ENCODE measurements at places on chromosomes 16 and 17.

DNA sequence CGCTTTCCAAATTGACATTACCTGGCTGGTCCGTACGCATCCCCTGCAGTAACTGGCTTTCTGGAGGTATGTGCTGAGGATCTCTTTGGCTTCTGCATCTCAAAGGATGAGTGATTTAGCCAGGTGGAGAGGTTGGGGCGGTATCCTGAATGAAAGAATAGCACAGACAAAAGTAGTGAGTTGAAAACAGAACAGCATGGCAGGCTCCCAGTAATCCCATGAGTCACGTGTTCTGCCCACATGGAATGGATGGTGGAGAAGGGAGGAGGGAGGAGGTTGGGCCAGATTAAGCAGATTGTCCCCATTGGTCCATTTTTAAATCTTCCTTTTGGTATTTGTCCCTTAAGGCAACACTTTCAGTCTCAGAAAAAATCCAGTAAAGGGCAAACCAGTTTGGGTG lies 176.0 kb downstream of the WWOX start:
- no peak for DNase-seq

GRCh38 chr17:73588891-73589290 lies 55.4 kb downstream of the SDK2 start:
- no peak for DNase-seq

- no peak for DNase-seq
Measured at GRCh38 chr17:59333836-59334235, 2.4 kb downstream of the YPEL2 start.

- no peak for DNase-seq
Measured at GRCh38 chr17:7352503-7352889, 534 bp downstream of the KCTD11 start.

DNA sequence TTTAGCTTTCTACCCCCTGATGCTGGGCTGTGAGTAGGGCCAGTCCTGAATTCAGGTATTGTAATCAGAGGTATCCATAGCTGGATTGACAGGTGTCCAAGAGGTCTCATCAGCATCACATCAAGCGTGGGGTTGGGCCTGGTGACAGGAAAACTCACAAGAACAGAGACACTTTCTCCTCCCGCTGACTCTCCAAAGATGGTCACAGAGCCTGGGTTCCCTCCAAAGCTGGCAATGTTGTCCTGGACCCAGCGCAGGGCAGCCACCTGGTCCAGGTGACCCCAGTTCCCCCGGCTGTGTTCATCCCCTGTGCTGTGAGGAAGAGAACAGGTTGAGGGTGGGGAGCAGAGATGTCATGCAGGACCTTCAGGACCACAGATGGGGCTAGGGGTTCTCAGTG lies 11.7 kb downstream of the CES1 start:
- no peak for DNase-seq

GRCh38 chr17:63490329-63490728 lies 13.5 kb downstream of the ACE start:
- DNase-seq, result no peak

DNA sequence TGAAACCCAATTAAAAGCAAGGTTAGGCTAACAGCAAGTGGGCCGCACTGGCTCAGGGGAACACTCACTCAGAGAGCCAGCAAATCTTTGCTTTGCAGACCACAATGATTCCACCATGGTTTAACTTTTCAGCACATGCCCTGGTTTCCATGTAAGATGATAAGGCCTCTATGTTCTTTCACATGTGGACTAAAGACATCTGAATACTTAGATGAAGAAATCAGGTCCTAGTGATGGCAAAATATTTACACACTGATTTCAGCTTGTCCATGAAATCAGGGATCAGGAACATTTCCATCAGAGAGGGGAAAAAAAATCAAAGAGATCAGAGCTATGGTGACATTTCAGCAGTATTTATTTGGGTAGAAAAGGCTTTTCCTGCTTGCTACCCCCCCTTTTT lies 258.2 kb upstream of the IRX5 start:
- DNase-seq, result no peak

- DNase-seq, result no peak
Measured at GRCh38 chr17:58913552-58913951, 157.9 kb downstream of the PPM1E start.

- no peak for DNase-seq
Measured at GRCh38 chr16:7422036-7422888, 89.6 kb downstream of the RBFOX1 start.

- no peak for DNase-seq
Measured at GRCh38 chr16:4979736-4980660, 21.9 kb downstream of the SEC14L5 start.

GRCh38 chr17:59392973-59393679 lies 61.7 kb downstream of the YPEL2 start:
- no peak for DNase-seq

DNA sequence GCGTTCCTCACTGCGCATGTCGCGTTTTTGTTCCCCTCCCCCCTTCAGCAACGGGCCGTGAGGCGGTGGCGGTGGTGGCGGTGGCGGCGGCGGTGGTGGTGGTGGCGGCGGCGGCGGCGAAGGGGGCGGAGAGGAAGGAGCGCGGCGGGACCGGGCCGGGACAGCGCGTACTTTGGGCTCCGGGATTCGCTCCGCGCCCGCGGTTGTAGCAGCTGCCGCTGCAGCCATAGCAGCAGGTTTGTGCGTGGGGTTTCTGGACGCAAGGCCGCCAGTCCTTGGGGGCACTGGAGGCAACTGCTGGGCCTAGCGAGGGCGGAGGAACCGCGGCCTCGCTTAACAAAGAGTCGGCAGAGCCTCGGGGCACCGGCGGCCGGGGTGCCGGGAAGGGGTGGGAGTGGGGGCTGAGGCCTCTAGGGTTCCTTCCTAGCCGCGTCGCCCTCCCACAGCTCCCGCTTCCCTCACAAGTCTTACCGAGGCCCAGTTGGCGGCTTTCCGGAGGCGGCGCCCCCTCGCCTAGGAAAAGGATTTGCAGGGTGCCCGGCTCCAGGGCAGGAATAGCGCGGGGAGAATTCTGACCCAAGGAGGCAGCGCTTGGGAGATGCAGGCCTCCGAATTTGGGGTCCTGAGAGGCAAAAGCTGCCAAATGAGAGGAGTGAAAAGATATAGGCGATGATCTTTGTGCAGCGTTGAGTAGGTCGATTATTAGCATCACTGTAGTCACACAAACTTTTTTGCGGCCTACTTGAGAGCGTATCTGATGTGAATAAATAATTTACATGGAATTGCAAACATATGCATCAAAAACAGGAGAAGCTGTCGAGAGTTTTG lies at the start of gene DDX42:
Gene DDX42, plus strand, starts transcription at position 30 of the 828 bp plus-strand sequence. CDS start 12,880 bp downstream, outside the sequence.
- DNase-seq, result no peak

DNA sequence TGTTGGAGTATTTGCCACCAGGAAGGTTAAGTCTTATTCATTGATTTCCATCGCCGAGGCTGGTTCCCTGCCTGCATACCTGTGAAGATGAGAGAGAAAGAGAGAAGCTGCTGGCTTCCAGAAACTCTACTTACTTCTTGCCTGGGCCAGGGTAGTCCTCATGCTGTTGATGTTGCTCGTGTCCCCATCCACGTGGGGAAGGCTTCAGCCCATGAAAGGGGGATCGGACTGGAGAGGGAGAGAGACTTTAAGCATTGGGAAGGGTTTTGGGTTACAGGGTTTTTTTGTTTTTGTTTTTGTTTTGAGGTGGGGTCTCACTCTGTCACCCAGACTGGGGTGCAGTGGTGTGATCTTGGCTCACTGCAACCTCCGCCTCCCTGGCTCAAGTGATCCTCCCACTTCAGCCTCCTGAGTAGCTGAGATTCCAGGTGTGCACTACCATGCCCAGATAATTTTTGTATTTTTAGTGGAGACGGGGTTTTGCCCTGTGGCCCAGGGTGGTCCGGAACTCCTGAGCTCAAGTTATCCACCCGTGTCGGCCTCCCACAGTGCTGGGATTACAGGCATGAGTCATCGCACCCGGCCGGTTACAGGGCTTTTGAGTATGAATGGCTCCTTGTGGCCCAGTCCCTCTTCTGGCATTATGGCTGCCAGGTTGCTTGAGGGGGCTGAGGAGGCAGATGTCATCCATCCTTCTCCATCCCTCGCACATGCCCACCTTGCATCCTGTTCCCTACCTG lies 26.6 kb downstream of the ITGB3 start:
- DNase-seq, result peak; percentile 92

DNA sequence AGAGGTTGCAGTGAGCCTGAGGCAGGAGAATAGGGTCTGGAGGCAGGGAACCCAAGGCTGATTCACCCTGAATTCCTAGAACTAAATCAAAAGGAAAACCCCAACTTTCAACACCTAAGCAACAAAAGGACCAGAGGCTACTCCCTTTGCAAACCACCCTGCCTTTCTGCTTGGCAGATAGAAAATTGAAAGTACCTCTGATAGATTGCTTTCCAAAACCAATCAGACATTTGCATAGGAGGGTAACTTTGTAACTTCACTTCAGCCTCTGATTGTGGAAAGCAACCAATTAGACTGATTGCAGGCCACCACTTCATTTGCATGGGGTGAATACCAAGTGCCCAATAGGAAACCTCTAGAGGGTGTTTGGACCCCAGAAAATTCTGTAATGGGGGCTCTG lies 10.9 kb upstream of the TMEM98 start:
- no peak for DNase-seq

DNA sequence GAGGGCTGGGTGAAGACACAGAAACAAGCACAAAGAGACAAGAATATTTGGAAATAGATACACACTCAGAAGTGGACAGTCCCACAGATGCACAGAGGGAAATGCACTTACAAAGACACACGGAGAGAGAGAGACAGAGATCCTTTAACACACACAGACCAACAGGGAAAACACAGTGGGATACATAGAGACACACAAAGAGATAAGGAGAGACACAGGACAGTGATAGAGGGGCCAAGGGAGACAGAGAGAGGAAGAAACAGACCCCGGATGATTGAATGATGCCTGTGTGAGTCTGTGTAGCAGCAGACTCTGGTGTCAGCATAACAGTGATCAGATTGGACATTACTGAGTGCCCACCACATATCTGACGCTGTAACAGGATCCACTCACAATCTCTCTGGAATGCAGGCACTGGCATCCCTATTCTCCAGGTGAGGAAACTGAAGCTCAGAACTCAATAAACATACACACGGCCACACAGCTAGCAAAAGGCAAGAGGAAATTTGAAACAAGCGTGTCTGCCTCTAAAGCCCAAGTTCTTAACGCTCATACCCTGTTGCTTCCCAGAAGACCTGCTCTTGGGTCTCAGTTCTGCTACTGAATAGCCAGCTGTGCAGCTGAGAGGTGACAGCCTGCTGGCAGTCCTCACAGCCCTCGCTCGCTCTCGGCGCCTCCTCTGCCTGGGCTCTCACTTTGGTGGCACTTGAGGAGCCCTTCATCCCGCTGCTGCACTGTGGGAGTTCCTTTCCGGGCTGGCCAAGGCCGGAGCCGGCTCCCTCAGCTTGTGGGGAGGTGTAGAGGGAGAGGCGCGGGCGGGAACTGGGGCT lies 186.3 kb upstream of the NLRP1 start:
- DNase-seq, result peak; percentile 23

DNA sequence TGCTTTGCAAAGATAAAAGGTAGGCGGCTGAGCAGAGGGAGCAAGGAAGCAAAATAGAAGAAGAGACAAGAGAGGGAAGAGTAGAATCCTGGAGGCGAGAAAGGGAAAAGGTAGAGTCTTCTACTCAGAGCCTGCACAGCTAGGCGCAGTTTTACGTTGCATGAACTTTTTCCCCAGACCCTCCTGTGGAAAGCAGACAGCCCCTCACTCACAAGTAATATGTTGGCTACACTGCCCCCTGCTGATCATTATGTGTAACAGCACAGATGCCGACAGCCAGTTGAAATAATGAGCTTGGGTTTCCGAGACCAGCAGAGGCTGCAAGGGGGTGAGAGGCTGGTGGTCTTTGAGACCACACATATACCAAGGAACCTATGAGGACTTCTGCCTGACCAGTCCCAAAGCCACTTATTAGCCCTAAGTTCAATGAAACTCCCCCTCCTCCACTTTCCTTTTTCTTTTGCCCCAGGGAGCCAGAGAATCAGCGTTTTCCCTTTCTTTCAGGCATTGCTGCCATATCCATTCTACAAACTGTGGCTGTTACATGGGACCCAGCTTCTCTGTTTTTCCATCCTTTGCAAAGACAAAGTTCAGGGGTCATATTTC lies 22.5 kb upstream of the CMTR2 start:
- DNase-seq, result no peak

GRCh38 chr16:85162478-85163277 lies 50.4 kb upstream of the CIBAR2 start:
- peak; percentile 15 for DNase-seq

- no peak for DNase-seq
Measured at GRCh38 chr17:64685705-64686104, 23.6 kb upstream of the SMURF2 start.

DNA sequence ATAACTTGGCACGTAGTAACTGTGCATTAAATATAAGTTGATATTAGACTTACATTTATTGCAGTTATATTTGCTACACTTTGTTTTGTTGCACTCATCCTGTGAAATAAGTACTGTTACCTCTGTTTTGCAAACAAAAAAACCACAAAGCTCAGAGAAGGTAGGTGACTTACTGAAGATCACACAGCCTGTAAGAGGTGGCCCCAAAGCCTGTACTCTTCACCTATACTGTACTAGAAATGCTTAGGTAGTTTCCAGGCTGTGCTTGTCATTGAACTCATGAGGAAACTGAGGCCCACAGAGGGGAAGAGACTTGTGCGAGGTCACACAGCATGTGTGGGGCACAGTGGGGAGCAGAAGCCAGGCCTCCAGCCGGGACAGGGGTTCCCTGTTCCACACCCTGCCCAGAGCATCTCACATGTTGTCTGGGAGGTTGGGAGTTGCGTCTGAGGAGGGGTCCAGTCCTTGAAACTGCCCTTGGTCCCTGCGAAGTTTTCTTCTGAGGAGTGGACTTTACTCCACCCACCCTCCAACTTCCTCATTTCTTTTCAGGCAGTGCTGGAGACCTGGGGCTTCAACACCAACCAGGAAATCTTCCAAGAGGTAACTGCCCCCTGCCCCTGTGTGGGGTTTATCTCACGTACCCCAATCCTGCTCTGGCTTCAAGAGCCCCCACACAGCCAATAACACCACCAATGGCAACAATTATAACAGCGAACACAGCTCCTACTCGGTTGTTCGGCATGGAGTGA lies 13.0 kb downstream of the CETP start:
- DNase-seq, result no peak

GRCh38 chr17:19448341-19449268 lies 37.6 kb downstream of the RNF112 start:
- DNase-seq, result peak; percentile 85

GRCh38 chr17:43758497-43759174 lies at the start of gene SOST:
SOST (minus strand) TSS chr17:43758791; CDS start chr17:43758741, 50 bp downstream.
- no peak for DNase-seq

GRCh38 chr16:35599429-35600160 lies 2140.2 kb downstream of the TP53TG3F start:
- no peak for DNase-seq

GRCh38 chr17:77504652-77505155 lies 363.9 kb downstream of the SEC14L1 start:
- no peak for DNase-seq

GRCh38 chr16:23110257-23110899 lies 38.9 kb downstream of the USP31 start:
- DNase-seq, result no peak

DNA sequence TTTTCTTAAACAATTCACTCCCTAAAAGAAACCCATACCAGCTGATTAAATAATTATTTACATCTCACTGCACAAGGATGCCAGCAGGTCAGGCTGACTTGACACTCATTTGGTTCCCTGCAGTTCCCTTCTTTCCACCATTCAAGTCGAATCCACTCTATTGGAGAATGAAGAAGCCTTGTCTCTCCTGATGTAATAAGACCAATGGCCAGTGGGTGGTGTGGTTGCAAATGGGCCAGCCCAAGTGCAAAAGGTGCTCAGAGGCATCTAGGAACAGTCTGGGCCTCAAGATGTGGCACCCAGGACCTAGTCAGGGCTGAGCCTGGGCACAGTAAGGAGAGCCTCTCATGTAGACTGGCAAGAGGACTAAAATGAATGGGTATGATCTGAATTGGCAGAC lies 9.3 kb downstream of the C16orf78 start:
- no peak for DNase-seq

GRCh38 chr17:35666070-35666469 lies 65.4 kb upstream of the RASL10B start:
- no peak for DNase-seq

Data from kidney glomerular epithelial cell (primary cell).